B cell (primary cell): ENCODE measurements at places on chromosomes 12 and 14.

DNA sequence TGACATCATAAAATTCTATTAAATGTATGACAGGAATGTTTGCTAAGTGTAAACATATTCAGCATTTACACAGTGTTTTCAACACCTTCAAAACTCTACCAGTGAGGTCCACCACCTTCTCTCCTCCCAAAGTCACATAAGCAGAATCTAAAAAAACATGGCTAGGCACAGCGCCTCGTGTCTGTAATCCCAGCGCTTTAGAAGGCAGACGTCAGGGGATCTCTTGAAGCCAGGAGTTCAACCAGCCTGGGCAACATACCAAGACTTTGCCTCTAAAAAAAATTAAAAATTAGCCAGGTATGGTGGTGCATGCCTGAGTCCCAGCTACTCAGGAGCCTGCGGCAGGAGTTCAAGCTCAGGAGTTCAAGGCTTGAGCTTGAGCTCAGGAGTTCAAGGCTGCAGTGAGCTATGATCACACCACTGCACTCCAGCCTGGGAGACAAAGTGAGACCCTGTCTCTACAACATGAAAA is 30.0 kb downstream of the NUMB start:
- no peaks in the 10 kb centered on the region for H3K36me3 ChIP-seq
- DNase-seq = no peak
- H3K4me3 ChIP-seq = no peak overlapping the region
- no peaks in the 10 kb centered on the region for H3K27me3 ChIP-seq
- peaks cover 19% of the 10 kb centered on the region for H3K4me1 ChIP-seq

GRCh38 chr14:85233756-85234155 is 296.2 kb upstream of the FLRT2 start:
- no peak overlapping the region for H3K27ac ChIP-seq
- no peaks in the 10 kb centered on the region for H3K36me3 ChIP-seq
- no peak overlapping the region for H3K4me3 ChIP-seq

GRCh38 chr12:112408621-112409020 is 784 bp downstream of the RPL6 start:
- peak overlapping the region; percentile 83 for H3K27ac ChIP-seq
- peaks cover 24% of the 10 kb centered on the region for H3K4me1 ChIP-seq
- no peaks in the 10 kb centered on the region for H3K27me3 ChIP-seq
- no peak for DNase-seq

GRCh38 chr14:39967885-39968284 is 535.7 kb upstream of the FBXO33 start:
- no peak overlapping the region for H3K27ac ChIP-seq
- H3K4me3 ChIP-seq = no peak overlapping the region
- no peaks in the 10 kb centered on the region for H3K27me3 ChIP-seq
- DNase-seq = no peak

DNA sequence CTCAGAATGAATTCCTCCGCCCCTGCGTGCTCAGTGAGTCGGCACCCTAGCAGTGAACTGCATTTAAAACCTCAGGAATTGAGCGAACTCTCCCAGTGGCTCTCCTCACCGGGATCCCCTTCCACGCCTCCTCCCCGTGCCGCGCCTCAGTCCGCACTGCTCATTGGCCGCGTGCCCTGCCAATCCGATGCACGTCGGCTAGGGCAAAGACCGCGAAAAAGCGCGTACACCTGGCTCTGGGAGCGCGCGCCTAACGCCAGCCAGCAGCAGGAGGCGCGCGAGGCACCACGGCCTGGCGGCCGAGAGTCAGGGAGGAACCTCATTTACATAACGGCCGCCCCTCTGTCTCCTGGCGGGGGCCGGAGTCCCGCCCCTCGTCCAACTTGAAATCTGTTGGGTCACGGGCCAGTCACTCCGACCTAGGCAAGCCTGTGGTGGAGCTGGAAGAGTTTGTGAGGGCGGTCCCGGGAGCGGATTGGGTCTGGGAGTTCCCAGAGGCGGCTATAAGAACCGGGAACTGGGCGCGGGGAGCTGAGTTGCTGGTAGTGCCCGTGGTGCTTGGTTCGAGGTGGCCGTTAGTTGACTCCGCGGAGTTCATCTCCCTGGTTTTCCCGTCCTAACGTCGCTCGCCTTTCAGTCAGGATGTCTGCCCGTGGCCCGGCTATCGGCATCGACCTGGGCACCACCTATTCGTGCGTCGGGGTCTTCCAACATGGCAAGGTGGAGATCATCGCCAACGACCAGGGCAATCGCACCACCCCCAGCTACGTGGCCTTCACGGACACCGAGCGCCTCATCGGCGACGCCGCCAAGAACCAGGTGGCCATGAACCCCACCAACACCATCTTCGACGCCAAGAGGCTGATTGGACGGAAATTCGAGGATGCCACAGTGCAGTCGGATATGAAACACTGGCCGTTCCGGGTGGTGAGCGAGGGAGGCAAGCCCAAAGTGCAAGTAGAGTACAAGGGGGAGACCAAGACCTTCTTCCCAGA is at the start of gene HSPA2:
HSPA2 (plus strand) TSS at position 534 of the 995 bp plus-strand sequence; CDS start at position 643, 109 bp downstream.
- peaks cover 32% of the 10 kb centered on the region for H3K4me1 ChIP-seq
- peak; percentile 98 for DNase-seq
- no peaks in the 10 kb centered on the region for H3K36me3 ChIP-seq
- H3K4me3 ChIP-seq = peak within 1 kb of the TSS; percentile 74
- peaks cover 9% of the 10 kb centered on the region for H3K27me3 ChIP-seq
- peak within 1 kb of the TSS; percentile 60 for H3K27ac ChIP-seq

- no peaks in the 10 kb centered on the region for H3K4me1 ChIP-seq
- H3K27ac ChIP-seq = no peak overlapping the region
- no peak overlapping the region for H3K4me3 ChIP-seq
- H3K36me3 ChIP-seq = no peaks in the 10 kb centered on the region
- DNase-seq = no peak
- H3K27me3 ChIP-seq = no peaks in the 10 kb centered on the region
These were observed 652.5 kb downstream of the C12orf50 start for GRCh38 chr12:87376722-87377121.

DNA sequence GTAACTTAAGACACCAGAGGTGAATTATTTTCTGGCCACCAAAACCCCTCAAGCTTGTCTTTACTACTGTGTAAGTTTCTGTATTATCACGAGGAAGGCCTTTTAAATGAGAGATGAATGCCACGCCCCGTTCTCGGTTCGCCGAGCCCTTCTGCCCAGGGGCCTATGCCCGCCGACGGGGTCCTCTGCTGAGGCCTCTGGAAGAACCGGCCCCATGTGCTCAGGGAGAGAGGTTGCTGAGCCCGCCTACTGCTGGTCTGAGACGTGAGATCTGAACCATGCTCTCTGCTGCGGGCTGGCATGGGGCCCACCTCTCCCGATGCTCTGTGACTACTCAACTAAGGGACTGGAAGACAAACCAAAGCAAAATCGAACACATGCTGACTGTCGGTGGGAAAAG is 21.0 kb downstream of the AMN start:
- H3K27ac ChIP-seq = no peak overlapping the region
- H3K4me1 ChIP-seq = peaks cover 30% of the 10 kb centered on the region
- no peak overlapping the region for H3K4me3 ChIP-seq
- DNase-seq = no peak
- H3K27me3 ChIP-seq = no peaks in the 10 kb centered on the region
- no peaks in the 10 kb centered on the region for H3K36me3 ChIP-seq

DNA sequence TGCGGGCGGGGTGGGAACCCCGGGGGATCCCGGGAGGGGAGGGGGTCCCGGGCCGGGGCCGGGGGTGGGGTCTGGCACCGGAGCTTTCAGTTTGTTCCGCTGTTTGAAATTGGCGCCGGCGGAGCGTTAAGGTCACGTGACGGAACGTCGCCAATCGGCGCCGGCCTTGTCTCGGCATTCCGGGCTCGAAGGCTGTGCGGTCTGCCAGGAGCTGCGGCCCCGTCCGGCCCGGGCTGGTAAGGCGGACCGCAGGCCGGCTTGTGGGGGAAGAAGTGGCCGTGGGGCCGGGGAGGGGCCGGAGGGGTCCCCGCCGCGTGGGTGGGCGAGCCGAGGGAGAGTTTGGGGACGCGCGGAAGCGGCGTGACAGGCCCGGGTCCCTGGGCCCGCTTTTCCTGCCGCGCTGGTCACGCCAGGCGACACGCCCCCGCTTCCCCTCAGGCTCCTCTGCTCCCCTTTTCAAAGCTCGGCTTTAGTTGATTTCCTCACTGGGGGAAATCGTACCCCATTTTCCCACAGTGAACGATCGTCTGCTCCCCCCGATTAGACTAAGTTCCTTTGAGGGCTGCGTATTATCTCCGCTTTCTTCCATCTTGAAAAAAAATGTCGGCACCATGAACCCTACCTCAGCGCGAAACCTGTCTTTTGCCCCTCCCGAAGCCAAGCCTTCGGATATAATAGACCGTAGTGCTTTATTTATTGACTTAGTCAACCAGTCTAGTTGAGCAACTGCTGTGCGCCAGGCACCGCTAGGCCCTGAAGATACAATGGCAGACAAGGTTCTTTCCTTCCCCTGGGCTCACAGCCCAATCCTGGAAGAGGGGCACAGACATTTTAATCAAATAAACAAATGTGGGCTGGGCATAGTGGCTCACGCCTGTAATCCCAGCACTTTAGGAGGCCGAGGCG is at the start of the genes FOXM1 and RHNO1:
FOXM1 (minus strand) TSS at position 128 of the 906 bp plus-strand sequence. CDS start 2,696 bp downstream, outside the sequence.
RHNO1 (plus strand) TSS at position 177 of the 906 bp plus-strand sequence. CDS start 8,144 bp downstream, outside the sequence.
- no peaks in the 10 kb centered on the region for H3K27me3 ChIP-seq
- peak within 1 kb of the TSS; percentile 91 for H3K27ac ChIP-seq
- H3K4me1 ChIP-seq = peaks cover 17% of the 10 kb centered on the region
- DNase-seq = peak; percentile 90
